Smooth muscle cell of the brain vasculature (primary cell): ENCODE measurements at places on chromosomes 1 and 21.

GRCh38 chr1:241990040-241990439 lies 8.9 kb downstream of the MAP1LC3C start:
- peak; percentile 82 for DNase-seq

- DNase-seq, result no peak
Observed at GRCh38 chr1:109241841-109242345, 7.4 kb upstream of the CELSR2 start.

GRCh38 chr21:28100366-28100765 lies 892.3 kb downstream of the LTN1 start:
- no peak for DNase-seq

DNA sequence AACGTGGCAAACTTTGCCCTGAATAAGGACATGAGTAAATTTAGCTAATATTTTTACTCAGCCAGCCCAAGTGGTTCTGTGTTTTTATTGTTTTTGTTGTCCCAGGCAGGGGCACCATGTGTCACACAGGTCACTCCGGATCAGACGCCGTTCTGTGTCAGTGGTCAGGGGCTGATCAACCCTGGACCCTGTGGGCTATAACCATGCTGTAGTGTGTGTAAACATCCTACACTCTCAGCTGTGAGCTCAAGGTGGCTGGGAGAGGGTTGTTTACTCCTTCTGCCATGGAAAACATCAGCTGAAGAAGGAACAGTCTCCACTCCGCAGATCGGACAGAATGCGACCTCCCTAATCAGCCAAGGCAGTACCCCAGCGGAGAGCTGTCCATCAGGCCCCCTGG lies 26.5 kb upstream of the KCNQ4 start:
- no peak for DNase-seq

GRCh38 chr1:6188466-6188865 lies 8.3 kb upstream of the CHD5 start:
- DNase-seq, result no peak

DNA sequence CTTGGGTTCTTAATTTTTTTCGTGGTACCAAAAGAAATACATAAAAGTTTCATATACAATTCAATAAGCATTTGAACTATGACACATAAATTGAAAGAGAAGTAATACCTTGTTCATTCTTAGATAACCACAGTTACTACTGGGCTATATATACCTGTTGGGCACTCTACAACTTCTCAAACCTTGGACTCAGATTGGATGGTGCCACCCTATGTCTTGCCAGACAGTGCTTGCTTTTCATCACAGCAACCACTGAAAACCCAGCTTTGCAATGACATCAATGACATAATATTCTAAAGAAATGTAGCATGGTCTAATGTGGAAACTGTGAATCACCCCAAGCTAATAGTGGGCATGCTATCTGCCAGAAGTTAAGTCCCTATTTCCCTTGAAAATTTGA lies 62.8 kb upstream of the DPH5 start:
- DNase-seq, result no peak

- no peak for DNase-seq
Observed at GRCh38 chr1:111161843-111162487, 21.9 kb downstream of the CEPT1 start.

- peak; percentile 56 for DNase-seq
Observed at GRCh38 chr1:50969611-50970508, at the start of gene CDKN2C. TSS of gene CDKN2C (plus strand) at chr1:50970245. CDS start at chr1:50970369, 124 bp downstream.

- no peak for DNase-seq
Observed at GRCh38 chr1:225427235-225428067, at the start of gene LBR. TSS of gene LBR (minus strand) at chr1:225428038. CDS start at chr1:225424075, 3,963 bp downstream.

DNA sequence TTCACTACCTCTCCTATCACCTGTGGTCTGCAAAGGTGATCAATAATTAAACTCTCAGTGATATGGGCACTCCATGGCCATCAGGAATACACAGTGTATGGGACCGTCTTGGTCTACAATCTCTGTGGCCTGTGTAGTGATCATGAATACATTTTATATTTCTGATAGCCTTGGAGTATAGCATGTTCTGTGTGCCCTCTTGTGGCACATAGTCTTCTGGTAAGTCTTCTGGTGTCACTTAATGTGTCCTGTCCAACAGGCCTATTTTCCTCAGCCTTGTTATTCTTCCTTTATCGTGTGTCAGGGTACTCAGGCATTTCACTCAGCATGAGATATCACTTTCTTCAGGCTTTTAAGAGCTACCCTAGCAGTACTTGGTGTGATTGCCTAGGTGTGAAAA lies 393.6 kb downstream of the AGBL4 start:
- no peak for DNase-seq

DNA sequence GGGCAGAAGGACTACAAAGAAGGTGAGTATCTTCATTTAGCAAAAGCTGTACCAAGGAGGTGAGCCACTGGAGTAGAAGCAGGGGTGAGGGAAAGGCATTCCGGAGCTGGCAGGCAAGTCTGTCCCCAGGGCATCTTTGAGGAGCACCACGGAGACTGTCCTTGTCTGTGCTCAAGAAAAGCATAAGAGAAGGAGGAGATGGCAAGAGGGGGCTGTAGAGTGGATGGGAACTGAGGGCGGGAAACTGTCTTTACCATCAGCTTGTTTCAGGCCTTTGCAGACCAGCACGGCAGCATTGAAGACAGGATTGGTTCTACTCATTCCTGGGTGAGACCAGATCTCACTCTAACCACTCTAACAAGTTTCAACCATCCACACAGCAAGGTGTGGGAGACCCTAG lies 355.8 kb downstream of the AJAP1 start:
- DNase-seq, result no peak

DNA sequence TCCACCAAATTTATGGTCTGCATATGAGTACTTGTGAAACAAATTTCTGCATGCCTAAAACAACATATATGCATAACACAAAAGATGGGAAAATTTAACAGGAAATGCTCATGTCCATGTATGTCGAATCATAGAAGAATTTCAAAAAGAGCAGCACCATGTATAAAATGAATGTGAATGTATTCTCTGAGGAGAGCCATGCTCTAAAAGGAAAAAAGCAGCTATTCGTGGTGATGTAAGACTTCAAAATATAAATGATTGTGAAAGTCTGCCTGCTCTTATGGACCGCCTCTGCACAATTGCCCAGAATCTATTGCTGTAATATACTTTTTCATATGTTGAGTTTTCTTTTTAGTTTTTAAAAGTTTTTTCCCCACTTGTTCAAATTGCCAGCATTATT lies 66.8 kb downstream of the EPB41 start:
- DNase-seq, result no peak

GRCh38 chr1:174800216-174800851 lies 199.4 kb upstream of the CACYBP start:
- no peak for DNase-seq

DNA sequence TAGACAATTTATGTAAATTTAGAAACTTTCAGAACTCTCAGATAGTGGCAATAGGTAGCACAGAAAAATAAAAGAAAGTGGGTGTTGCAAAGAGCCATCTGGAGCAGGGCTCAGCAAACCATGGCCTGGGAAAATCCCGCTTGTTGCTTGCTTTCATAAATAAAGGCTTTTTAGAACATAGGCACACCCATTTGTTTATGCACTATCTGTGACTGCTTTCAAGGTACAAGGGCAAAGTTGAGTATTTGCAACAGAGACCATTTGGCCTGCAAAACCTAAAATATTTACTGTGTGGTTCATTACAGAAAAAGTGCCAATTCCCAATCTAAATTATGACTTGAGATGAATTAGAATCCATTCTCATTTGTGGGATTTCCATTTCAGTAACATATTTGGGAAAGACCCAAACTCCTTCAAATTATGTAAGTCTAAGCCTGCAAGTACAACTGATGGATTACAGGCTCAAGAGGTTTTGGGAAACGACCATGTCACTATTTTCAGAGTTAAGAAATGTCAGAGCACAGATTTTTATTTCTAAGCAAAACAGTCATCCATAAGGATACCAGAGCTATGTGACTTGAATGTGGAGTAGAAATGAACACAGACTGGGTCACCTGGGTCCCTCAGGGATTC lies 43.5 kb upstream of the DPT start:
- DNase-seq, result no peak

- no peak for DNase-seq
Observed at GRCh38 chr1:20950679-20951078, 163.6 kb upstream of the HP1BP3 start.

DNA sequence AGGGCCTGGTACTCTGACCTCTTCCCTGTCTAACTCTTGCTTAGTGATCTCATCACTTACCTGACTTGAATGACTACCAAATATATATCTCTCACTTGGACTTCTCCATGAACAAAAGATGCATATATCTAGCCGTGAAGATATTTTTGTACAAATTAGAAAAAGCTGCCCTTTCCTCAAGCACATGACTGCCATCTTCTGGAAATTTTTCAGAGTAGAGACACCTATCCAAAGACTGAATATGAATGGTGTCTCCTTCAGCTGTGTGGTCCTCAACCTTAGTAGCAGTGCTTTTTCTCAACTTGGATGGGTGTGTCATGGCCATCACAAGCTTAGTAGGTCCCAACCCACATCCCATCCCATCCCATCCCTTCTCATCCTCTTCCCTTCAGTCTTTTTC lies 142.3 kb downstream of the DNM3 start:
- no peak for DNase-seq

DNA sequence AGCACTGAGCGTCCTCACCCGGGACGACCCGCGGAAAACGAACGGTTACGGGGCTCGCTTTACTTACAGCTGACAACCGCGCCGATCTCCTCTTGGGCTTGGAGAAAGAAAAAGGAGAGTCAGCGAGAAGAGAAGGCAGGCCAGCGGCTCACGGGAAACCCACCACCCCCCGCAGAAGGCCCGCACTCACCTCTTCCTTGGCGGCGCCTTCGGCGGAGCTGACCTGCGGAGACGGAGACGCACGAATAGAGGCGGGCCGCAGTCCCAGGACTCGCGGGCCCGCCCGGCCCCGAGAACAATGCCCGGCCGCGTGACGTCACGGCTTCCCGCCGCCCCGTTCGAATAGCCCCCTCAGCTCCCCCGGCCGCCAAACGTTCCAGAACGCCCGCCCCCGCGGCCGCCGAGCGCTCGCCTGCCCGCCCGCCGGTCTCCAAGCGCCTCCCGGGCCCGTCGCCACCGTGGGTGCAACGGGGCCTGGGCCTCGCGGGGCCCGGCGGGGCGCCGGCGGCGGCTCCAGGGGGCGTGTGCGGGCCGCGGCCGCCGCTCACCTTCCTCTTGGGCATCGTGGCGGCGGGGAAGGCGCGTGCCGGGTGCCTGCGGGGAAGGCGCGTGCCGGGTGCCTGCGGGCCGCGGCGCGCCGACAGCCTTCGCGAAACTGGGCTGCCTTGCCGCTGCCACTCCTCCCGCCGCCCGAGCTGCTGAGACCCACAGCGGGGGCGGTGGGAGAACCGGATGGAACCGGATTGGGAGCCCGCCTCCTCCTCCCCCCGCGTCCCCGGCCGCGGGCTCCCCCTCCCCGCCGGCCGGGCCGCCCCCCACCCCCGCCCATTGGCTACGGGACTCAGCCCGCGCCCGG lies at the start of gene HMGN1:
Gene HMGN1, minus strand, starts transcription at position 734 of the 856 bp plus-strand sequence. Its CDS starts 171 bp downstream, at position 563.
- peak; percentile 64 for DNase-seq

DNA sequence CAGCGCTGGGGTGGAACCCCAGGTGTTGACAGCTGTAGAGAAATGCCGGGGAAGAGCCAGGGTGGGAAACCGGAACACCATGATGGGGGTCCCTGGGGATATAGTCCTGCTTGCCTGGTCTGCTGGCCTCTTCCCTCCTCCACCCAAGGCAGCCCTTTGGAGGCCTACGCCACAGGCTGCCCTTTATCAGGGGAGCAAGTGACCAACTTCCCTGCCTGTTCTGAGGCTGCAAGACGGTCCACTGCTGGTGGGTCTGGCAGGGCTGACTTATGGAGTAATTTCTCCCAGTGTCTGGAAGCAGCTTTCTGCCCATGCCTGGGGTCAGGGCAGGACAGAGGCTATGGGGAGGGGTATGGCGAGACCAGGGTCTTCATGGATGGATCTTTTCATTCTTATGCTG lies 50.8 kb upstream of the EDN2 start:
- no peak for DNase-seq

DNA sequence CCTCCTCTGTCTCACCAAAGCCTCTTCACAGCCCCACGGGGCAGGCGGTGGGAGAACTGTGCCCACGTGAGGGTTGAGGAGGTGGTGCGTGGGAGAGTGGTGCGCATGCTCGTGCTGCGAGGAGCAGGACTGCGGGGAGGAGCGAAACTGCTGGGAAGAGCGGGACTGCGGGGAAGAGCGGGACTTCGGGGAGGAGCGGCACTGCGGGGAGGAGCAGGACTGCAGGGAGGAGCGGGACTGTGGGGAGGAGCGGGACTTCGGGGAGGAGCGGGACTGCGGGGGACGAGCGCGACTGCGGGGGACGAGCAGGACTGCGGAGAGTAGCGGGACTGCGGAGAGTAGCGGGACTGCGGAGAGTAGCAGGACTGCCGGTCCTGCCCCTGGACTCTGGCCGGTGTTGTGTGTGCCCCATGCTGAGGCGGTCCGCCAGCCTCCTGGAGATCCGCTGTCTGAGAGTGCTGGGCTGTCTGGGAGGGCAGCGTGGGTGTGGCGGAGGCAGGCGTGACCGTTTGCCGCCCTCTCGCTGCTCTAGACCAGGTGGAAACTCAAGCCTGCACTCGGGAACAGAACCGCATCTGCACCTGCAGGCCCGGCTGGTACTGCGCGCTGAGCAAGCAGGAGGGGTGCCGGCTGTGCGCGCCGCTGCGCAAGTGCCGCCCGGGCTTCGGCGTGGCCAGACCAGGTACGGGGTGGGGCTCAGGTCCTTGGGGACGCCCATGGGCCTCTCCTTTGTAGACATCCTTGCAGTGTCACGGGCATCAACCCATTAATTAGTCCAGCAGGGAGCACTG lies 24.6 kb downstream of the TNFRSF1B start:
- DNase-seq, result no peak

DNA sequence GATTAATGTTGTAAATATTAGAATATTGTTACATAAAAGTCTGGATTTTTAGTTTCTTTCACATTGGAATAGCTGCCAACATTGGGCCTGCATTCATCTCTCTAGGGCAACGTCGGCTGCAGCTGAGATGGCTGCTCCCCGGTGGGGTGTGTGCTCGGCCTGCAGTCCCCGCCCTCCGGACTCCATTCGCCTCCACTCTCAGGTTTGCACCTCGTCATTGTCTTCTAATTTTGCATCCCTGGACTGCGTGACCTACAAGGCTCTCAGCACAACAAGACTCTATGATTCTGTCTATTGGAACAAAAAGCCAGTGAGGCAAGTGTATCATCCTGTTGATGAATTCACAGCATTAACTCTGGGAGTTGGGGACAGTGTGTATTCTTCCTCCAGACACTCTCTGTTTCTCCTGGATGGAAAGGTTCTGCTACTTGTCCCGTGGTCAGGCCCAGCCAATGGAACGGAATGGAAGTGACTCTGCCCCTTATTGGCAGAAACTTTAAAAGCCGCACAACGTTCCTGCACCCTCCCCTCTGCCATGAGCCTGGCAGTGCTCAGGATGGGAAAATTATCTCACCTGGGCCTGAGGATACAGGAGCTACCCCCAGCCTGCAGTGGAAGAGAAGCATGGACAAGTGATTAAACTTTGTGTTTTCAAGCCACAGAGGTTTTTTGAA lies 105.0 kb upstream of the SAMD11 start:
- DNase-seq, result no peak

DNA sequence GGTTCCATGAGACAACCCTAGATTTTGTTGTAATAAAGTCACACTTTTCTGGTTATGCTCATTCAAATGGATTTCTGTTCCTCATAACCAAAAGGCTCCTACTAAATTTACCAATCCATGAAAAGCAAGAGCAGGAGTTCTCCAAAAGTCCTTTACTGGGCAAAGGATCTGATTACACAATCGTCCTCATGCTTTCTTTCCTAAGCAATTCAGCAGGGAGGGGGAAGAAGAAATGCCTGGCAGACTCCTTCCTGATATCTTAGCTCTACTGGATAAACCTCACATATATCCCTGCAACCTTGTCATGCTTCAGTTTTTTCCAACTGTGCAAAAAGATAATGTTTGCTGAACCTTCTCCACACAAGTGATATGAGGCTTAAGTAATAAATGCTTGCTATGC lies 67.6 kb upstream of the GUCA2B start:
- no peak for DNase-seq

- DNase-seq, result no peak
Observed at GRCh38 chr1:1399872-1400575, 889 bp upstream of the CCNL2 start.
